SJSA1 (cell line): ENCODE measurements at places on chromosomes 2 and 18. TPM values are rescaled to one million over a fixed set of nuclear protein-coding genes. Genes with fewer than 3 reads are reported as not detected.

- no peak for DNase-seq
Measured at GRCh38 chr18:33755391-33755790, 177.4 kb downstream of the ASXL3 start.

Gene FAM237A
- not detected in 2 replicates for total RNA-seq

Gene KIAA2012
- total RNA-seq: 0.03 TPM in 1 of 2 replicates, not detected in the other

DNA sequence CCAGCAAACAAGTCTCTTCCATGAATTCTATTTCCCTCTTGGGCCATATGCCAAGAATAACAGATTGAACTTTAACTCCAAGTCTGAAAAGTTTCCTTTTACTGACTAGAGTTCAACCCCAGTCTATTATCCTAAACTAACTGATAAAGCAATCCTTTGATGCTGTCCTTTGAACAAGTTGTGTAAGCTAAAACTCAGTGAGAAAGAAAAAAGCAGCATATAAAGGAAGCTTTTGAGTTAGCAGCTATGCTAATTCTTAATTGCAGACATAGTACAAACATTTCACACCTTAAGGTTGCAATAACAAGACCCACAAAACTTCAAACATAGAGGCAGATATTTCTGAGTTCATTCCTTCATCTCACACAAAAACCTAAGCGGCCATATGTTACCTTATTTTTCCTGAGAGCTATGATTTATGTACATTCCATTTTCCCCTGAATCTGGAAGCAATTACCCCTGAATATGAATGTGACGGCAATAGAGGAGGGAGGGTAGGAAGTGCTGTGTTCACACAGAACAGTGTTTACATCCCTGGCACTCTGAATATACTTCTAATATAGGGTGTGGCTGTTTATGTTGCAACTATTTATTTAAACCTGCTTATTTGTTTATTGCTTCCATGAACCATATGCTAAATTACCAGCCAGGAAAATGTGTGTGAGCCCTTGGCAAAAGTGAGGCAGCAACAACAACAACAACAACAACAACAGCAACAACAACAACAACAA is 180.6 kb downstream of the IRS1 start:
- DNase-seq: no peak

- no peak for DNase-seq
Measured at GRCh38 chr2:235981631-235982030, 186.6 kb downstream of the GBX2 start.

Gene PIEZO2
- total RNA-seq: 4.2 and 5.5 TPM in 2 replicates

- peak; percentile 65 for DNase-seq
Measured at GRCh38 chr2:18473241-18474181, 86.9 kb downstream of the RDH14 start.

DNA sequence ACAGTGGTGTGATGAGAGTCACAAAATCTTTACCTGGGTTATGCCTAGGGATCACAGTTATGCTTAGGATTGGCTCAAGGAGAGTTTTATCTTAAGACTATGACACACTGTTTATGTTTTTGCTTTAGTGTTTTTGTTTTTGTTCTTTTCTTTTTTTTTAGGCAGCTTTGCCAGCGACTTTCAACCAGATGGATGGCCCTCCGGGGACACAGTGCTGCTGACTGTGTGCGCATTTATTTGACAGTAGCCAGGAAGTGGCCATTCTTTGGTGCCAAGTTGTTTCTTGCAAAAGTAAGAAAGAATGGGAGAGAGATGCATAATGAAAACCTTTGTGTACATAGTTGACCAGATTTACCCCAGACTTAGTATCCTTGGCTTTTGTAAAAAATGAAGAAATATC is 15.1 kb upstream of the DYNC2LI1 start:
- DNase-seq: no peak

DNA sequence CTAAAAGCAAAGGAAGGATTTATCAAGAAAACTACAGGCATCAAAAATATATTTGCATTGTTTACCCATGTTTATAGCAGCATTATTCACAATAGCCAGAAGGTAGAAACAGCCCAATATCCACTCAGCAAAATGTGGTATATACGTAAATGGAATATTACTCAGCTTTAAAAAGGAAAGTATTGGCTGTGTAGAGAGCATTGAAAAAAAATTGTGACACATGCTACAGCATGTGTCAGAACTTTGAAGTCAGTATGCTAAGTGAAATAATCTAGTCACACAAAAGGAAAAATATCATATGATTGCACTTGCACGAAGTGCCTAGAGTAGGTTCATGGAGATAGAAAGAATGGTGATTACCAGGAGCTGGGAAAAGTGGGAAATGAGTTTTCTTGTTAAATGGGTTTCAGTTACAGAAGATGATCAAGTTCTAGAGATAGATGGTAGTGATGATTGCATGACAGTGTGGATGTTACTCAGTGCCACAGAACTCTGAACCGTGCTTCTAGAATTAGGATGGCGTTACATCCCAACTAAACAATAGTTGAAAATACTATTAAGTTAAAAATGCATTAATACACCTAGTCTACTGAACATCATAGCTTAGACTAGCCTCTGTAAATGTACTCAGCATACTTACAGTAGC is 20.1 kb downstream of the ANKRD12 start:
- DNase-seq: no peak

DNA sequence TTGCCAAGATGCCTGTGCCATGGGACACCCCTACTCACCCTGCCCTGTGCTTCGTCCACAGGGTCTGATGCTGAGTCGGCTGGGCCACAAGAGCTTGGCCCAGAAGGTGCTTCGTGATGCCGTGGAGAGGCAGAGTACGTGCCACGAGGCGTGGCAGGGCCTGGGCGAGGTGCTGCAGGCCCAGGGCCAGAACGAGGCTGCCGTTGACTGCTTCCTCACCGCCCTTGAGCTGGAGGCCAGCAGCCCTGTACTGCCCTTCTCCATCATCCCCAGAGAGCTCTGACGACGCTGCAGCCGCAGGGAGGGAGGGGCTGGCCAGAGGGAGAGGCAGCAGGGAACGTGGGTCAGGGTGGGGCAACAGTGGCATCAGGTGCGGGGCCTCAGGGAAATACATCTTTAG is 81.5 kb downstream of the STPG4 start:
- DNase-seq: no peak

GRCh38 chr18:13615432-13615861 is 110.9 kb downstream of the FAM210A start:
- no peak for DNase-seq

Gene CPLX4
- total RNA-seq: not detected in 2 replicates

- DNase-seq: no peak
Measured at GRCh38 chr2:233761040-233761769, 1.1 kb downstream of the UGT1A1 start.

GRCh38 chr2:17793296-17793695 is 23.0 kb upstream of the MSGN1 start:
- no peak for DNase-seq

DNA sequence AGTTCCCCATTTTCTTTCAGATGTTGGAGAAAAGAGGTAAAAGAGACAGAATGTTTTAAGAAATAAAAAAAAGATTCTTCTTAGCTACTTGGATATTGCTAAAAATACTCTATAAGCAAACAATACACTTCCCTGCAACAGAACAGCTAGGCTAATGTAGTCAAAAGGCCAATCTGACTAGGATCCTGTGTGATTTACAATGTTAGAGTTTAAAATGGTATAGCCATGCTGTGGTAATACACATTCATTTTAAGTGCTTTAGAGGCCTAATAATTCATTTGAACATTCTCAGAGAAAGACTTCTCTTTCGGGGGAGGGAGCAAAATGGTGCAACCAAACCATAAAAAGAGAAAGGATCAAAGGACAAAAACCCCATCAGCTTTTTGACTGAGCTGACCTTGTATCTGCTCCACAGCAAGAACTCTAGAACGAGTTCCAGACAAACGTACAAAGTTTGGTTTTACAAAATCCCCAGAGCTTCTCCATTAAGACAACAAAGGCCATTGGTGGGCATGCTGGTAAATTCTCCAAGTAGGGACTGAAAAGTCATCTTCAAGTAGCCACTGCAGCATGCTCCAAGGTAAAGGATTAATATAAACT is 200.2 kb downstream of the STK39 start:
- DNase-seq: no peak

GRCh38 chr18:70956554-70956953 is 667.7 kb downstream of the SOCS6 start:
- DNase-seq: no peak

DNA sequence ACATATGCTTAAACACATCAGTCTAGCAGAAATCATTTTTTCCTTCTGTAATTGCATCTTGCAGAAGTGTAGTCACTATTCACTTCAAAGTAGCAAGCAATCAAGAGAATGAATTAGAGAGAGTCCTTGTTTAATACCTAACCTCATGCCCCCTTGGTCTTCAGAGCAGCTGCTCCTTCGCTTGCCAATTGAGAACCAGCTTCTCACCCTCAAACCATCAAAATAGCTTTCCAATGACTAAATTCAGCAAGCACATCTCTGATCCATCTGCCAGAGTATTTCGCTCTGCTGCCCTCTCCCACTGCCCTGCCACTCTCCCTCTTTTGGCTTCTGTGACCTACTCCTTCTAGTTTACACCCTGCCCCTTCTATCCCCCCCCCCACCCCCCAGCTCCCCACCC is 120.7 kb upstream of the AGAP1 start:
- no peak for DNase-seq

- no peak for DNase-seq
Measured at GRCh38 chr2:46416280-46416679, 63.1 kb upstream of the TMEM247 start.

- DNase-seq: no peak
Measured at GRCh38 chr2:223786236-223786635, 51.1 kb downstream of the AP1S3 start.

- DNase-seq: no peak
Measured at GRCh38 chr2:72131916-72132841, 15.5 kb downstream of the CYP26B1 start.

GRCh38 chr2:223058952-223059716 is 7.1 kb downstream of the KCNE4 start:
- no peak for DNase-seq

Gene RAX
- not detected in 2 replicates for total RNA-seq

Gene FAM161A
- total RNA-seq: 1.3 and 2.5 TPM in 2 replicates

- DNase-seq: no peak
Measured at GRCh38 chr2:174336501-174337336, 2.0 kb downstream of the SP9 start.

Gene CCDC85A
- 0.06 and 0.37 TPM in 2 replicates for total RNA-seq

DNA sequence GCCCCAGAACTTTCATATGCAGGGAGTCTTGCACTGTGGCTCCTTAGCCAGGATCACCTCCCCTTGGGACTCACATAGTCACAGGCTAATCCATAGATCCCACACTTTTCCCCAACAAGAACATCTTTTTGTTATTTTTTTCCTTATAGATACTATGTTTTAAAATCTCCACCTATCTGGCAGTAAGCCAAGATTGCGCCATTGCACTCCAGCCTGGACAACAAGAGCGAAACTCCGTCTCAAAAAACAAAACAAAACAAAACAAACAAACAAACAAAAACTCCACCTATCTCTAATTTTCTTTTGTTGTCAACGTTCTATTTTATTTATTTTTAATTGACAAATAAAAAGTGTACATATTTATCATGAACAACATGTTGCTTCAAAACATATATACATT is 141.7 kb downstream of the PDE11A start:
- no peak for DNase-seq

Gene RNF152
- 15.0 and 18.0 TPM in 2 replicates for total RNA-seq

Gene FMNL2
- 4.4 and 12.9 TPM in 2 replicates for total RNA-seq

GRCh38 chr2:167697948-167698347 is 549.4 kb downstream of the STK39 start:
- DNase-seq: no peak

Gene DNAJC5G
- total RNA-seq: not detected in 2 replicates

GRCh38 chr2:203470371-203470770 is 64.7 kb downstream of the RAPH1 start:
- no peak for DNase-seq

DNA sequence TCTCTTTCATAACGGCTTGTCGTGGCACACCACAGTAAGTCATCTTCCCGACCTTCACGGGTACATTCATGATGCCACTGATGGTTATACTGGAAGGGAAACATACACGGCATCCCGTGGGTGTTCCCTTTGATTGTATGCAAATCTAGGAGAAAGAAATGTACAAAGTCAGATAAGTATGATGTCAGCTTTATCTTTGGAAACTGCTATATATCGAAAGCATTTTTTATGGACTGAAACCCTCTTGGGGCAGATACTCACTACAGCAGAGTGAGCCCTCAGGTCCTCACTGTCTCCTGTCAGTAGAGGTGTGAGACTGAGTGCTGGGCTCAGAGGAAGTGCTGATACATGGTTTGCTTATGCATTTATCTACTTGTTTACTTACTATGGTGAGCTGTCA is 20.4 kb downstream of the PLA2R1 start:
- DNase-seq: no peak

- no peak for DNase-seq
Measured at GRCh38 chr2:100703213-100703612, 116.7 kb upstream of the NPAS2 start.

Gene THADA
- total RNA-seq: 14.1 and 15.8 TPM in 2 replicates

Gene ASTL
- not detected in 2 replicates for total RNA-seq

GRCh38 chr2:28228434-28228995 is 164.1 kb upstream of the FOSL2 start:
- no peak for DNase-seq

Gene ZC3H6
- 0.69 and 5.6 TPM in 2 replicates for total RNA-seq

Gene SCYGR3
- total RNA-seq: not detected in 2 replicates

- DNase-seq: peak; percentile 8
Measured at GRCh38 chr2:157922815-157923214, 46.7 kb upstream of the ACVR1 start.

DNA sequence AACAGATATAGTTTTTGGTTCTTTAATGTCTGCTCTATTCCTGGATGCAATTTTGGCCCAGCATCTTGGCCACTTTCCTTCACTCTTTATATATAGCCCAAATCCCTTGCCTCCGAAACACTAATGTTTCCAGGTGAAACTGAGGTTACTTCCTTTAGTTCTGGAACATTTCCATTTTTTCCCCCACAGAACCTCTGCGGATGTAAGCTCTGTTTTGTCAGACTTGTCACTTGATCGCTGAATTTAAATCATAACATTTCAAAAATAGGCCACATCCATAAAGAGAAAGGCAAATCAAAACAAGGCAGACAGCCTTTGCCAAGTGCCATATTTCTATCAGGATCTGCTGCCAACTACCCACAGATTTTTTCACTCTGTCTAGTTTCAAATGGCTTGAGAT is 115.1 kb downstream of the ANKRD44 start:
- no peak for DNase-seq

DNA sequence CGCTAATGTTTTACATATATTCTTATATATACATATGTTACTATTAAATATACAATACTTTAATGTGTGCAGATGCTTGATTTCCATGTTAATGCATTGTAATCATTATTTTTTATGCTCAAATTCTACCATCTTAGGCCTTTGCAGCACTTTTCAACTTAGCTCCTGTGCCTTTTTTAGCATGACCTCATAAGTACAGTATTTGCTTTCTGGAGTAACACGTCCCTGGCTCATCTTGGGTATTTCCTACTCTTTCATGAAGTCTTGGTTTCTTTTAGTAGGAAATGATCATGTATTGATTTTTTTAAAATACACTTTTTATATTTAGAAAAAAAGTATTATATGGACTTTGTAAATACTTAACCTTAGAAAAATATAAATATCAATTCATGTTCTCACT is 36.5 kb downstream of the CAB39 start:
- no peak for DNase-seq

GRCh38 chr2:104547221-104547620 is 306.7 kb upstream of the POU3F3 start:
- DNase-seq: no peak

Gene SPHKAP
- not detected in 2 replicates for total RNA-seq

GRCh38 chr2:73891276-73891901 is 1.4 kb upstream of the ACTG2 start:
- DNase-seq: no peak

- DNase-seq: no peak
Measured at GRCh38 chr2:24359129-24360049, 947 bp downstream of the ITSN2 start.
